ENCODE measurements at places on chromosomes 4 and X.

DNA sequence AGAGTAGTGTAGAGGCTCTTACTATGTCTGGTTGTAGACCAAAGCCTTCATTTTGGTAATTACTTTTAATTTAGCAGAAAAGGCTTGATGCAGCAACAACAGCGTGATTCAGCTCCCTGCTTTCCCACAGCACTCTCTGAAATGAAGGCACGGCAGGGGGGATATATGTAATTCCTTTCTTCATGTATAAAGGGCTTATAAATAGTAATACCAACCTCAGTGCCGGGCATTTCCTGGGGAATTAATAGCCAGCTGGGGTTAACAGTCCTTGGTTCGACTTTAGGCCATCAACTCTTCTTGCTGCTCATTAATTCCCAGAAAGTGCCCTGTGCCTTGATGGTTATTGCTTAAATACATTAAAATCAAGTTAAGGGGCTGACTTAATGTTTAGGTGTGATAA is 669.0 kb downstream of the ZNF674 start:
- DNase-seq, result no peak

GRCh38 chr4:75028196-75028854 is 95.4 kb downstream of the PARM1 start:
- no peak for DNase-seq

- DNase-seq, result no peak
Measured at GRCh38 chrX:74449322-74449936, 28.1 kb downstream of the SLC16A2 start.

- DNase-seq, result peak; percentile 32
Measured at GRCh38 chr4:244471-244870, 60.8 kb downstream of the ZNF732 start.

GRCh38 chr4:123564758-123565346 is 168.3 kb downstream of the SPRY1 start:
- DNase-seq, result peak; percentile 74

DNA sequence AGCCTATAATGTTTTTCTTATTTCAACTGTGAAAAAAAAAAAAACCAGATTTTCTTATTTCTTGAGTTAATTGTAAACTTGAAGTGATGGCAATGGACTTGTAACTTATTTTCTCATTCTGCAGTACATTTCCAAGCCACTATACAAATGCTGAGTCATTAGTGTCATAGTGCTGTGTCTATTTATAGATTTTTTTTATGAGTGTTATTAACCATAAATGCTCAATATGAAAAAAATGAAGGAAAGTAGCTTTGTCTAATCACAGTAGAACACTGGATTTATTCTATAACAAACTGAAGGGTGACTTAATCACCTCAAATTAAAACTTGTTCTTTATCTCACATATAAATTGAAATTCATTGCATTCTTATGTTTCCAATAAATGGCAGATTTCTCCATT is 718.6 kb downstream of the CCSER1 start:
- no peak for DNase-seq

GRCh38 chr4:336099-336892 is 1.3 kb upstream of the ZNF141 start:
- no peak for DNase-seq

GRCh38 chr4:73181231-73181630 is 77.4 kb downstream of the ANKRD17 start:
- DNase-seq, result peak; percentile 63

- DNase-seq, result no peak
Measured at GRCh38 chr4:188455062-188455752, 316.0 kb downstream of the TRIML1 start.

DNA sequence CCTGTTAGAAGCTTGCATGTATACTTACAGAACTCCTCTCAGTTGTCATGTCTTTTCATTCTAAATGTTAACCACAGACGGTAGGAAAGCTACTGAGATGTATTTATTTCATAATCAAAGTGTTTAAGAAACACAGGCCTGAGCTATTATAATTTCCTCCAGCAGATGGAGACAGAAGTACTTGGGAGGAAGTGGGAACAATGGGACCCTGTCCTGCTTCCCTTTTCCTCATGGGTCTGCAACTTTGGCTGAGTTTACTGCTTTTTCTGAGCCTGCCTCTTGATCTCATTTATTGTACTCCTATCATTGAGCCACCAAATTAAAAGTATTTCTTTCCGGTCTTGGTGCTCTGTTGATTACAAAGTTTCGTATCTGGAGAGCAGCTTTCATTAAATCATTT is 67.7 kb upstream of the SPANXN2 start:
- no peak for DNase-seq

GRCh38 chr4:6390356-6390755 is 82.1 kb downstream of the PPP2R2C start:
- DNase-seq, result no peak
